ENCODE measurements at places on chromosomes 7 and 10. TPM values are rescaled to one million over a fixed set of nuclear protein-coding genes. Genes with fewer than 3 reads are reported as not detected.

- H3K27ac ChIP-seq: no peak overlapping the region
- H3K36me3 ChIP-seq: no peaks in the 10 kb centered on the region
- no peaks in the 10 kb centered on the region for H3K27me3 ChIP-seq
- H3K4me3 ChIP-seq: no peak overlapping the region
- H3K4me1 ChIP-seq: no peaks in the 10 kb centered on the region
- no peak for DNase-seq
These were observed 53.2 kb upstream of the FAM20C start for GRCh38 chr7:139131-139530.

DNA sequence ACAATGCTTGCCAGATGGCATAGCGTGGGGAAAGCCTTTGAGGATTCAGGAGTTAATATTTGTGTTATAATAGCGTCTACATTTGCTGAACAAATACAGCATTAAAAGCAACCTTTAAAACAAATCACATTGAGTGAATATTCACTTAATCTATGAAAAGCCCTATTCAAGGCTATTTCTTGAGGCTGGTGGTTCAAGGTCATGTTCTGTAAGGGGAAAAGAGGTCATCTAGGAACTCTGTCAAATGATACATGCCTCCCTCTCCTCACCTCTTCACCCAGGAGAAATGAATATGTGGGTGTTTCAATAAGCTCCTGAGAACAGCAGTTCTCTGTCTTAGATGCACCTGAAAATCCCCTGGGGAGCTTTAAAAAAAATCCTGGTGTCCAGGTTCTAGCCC, 303.0 kb downstream of the ELMO1 start:
- no peaks in the 10 kb centered on the region for H3K27me3 ChIP-seq
- no peak overlapping the region for H3K27ac ChIP-seq
- no peak overlapping the region for H3K4me3 ChIP-seq
- DNase-seq: no peak
- H3K36me3 ChIP-seq: no peaks in the 10 kb centered on the region

DNA sequence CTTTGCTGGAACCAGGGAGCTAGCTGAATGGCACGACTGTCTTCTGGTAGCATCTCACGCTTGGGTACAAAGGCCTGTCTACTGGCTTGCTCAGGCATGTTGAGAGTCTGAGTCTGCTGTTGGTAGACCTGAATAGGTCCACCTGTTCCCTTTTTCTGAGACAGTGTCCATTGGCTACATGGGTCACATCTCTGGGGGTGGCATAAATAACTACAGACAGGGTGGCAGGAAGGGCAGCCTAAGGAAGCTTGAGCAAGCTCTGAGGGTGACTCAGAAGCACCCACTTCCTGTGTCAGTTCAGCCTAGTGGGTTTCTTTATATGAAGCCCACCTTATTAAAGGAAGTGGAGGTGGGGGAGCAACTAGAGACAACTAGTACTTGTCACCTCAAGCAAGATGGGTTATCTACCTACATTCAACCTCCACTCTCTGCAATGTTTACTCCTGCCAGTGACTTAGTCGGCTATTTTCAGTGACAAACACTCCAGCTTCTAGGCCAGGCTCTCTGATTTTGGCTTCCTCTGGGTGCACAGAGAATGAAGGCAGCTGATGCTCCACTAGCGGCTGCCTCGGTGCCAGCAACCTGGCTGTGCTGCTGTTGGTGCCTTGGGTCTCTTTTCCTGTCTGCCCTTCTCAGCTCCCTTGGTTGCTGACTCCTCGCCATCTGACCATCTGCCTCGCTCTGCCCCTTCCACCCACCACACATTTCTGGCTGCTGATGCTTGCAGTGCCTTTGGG, 5.7 kb upstream of the ZYX start:
- H3K27ac ChIP-seq: peak overlapping the region; percentile 97
- DNase-seq: no peak
- H3K4me3 ChIP-seq: no peak overlapping the region

GRCh38 chr10:22597138-22597537, 117.2 kb downstream of the PIP4K2A start:
- H3K4me3 ChIP-seq: no peak overlapping the region
- H3K27me3 ChIP-seq: no peaks in the 10 kb centered on the region
- no peaks in the 10 kb centered on the region for H3K36me3 ChIP-seq
- H3K4me1 ChIP-seq: no peaks in the 10 kb centered on the region
- no peak overlapping the region for H3K27ac ChIP-seq

GRCh38 chr7:43163885-43164284, 51.4 kb downstream of the HECW1 start:
- no peaks in the 10 kb centered on the region for H3K36me3 ChIP-seq
- H3K4me1 ChIP-seq: peaks cover 7% of the 10 kb centered on the region
- no peak overlapping the region for H3K4me3 ChIP-seq
- no peak overlapping the region for H3K27ac ChIP-seq
- no peak for DNase-seq

- no peak for DNase-seq
- no peak overlapping the region for H3K27ac ChIP-seq
- H3K36me3 ChIP-seq: no peaks in the 10 kb centered on the region
- no peak overlapping the region for H3K4me3 ChIP-seq
These were observed 14.0 kb upstream of the RAMP3 start for GRCh38 chr7:45143616-45144015.

DNA sequence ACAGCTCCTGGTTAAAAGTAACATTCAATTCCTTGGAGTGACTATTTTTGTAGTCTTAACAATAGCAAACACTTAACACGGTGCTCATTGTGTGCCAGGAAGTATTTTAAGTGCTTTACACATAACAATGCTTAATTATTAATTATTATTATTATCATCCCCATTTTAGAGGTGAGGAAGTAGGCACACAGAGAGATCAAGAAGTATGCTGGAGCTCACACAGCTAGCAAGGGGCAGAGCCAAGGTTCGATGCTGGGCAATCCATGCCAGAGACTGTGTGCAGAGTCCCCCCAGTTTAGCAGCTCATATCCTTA, 48.2 kb upstream of the SMNDC1 start:
- H3K27me3 ChIP-seq: no peaks in the 10 kb centered on the region
- no peak for DNase-seq
- no peak overlapping the region for H3K4me3 ChIP-seq
- peaks cover 35% of the 10 kb centered on the region for H3K4me1 ChIP-seq
- H3K36me3 ChIP-seq: no peaks in the 10 kb centered on the region
- no peak overlapping the region for H3K27ac ChIP-seq

DNA sequence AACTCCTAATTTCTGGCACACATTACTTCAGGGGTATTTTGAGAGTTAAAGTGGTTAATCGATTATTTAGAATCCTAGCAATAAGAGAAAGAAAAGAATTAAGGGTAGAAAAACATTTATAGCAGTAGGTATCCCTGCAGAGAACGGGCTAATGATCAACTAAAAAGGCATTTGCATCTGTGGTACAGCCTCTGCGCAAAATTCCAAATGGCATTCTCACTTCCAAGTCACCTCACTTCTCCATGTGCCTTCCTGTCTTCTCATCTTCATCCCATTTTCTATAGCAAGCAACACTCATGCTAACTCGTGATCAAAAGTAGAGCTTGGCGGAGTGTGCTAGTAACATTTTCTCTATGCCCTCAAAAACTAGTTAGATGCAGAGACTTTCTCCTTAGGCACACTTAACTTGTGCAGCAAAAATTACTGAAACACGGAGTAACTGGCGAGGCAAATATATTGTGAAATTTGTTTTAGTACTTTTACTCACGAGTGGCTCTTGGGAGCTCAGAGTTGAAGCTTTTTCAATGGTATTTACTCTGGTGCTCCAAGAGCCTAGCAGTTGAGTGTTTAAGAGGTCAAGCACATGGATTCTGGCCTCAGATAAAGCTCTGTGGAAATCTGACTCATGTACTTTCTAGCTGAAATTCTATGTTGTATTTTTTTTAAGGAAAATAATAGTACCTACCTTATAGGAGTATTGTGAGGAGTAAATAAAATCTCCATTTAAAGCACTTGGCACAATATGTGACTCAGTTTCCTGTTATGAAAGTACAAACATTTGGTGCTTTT, 65.1 kb downstream of the MET start:
- no peak overlapping the region for H3K4me3 ChIP-seq
- no peaks in the 10 kb centered on the region for H3K4me1 ChIP-seq
- no peak for DNase-seq

GRCh38 chr7:146116521-146117222, at the start of gene CNTNAP2:
Gene CNTNAP2, plus strand, starts transcription at chr7:146116801. Its CDS starts 76 bp downstream, at chr7:146116877.
- peaks cover 9% of the 10 kb centered on the region for H3K4me1 ChIP-seq
- no peaks in the 10 kb centered on the region for H3K36me3 ChIP-seq
- peaks cover 7% of the 10 kb centered on the region for H3K27me3 ChIP-seq
- no peak for DNase-seq
- H3K4me3 ChIP-seq: peak within 1 kb of the TSS; percentile 37

DNA sequence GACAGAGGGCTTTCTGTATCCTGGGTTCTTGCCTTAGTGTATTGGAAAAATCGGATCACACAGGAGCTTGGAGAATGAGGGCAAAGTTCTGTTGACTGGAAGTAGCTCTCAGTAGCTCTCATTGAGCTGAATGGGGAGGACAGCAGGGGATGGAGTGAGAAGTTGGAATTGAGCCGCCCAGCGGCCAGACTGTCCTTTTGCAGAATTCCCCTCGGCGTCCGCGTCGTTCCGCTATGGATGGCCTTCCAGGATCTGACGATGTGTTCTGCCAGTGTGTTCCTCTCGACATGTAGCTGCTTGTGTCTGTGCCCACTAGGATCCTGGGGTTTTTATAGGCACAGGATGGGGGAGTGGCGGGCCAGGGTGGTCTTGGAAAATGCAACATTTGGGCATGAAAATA, 351.8 kb upstream of the SEMA3A start:
- no peak overlapping the region for H3K4me3 ChIP-seq
- H3K4me1 ChIP-seq: peaks cover 10% of the 10 kb centered on the region
- H3K36me3 ChIP-seq: no peaks in the 10 kb centered on the region
- no peak overlapping the region for H3K27ac ChIP-seq

CHST15 gene
- 3.5 TPM for polyA plus RNA-seq

CYP3A7 gene
- polyA plus RNA-seq: 0.10 TPM

LIPK gene
- not detected for polyA plus RNA-seq

RAB11FIP2 gene
- 3.8 TPM for polyA plus RNA-seq

CLCN1 gene
- polyA plus RNA-seq: not detected
